ENCODE measurements at places on chromosomes 11 and 22. TPM values are rescaled to one million over a fixed set of nuclear protein-coding genes. Genes with fewer than 3 reads are reported as not detected.

C11orf52 gene
- not detected for total RNA-seq

ABCC8 gene
- total RNA-seq, result not detected

WNT7B gene
- not detected for total RNA-seq

SMCO4 gene
- 8.0 TPM for total RNA-seq

MS4A6A gene
- total RNA-seq, result not detected

SCGB2A2 gene
- total RNA-seq, result not detected

LMO1 gene
- not detected for total RNA-seq

PRR33 gene
- total RNA-seq, result not detected

OR8G1 gene
- not detected for total RNA-seq

JHY gene
- total RNA-seq, result 1.7 TPM

Data from smooth muscle cell of bladder (primary cell).